Activated naive CD4-positive, alpha-beta T cell (primary cell): ENCODE measurements at places on chromosomes 11 and 22.

DNA sequence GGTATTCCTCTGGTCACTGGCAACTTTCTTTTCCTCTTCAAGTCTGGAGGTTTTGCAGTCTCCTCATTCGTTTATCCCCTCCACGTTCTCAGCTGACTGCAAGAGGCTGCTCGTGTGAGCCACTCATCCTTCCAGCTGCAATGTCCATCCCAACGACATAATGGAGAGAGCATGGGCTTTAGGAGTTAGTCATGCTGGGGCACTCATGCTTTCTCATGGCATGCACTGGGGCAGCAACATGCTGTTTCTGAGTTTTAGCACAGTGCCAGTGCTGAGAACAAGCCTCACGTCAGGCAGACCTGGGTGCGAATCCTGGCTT, 7.1 kb downstream of the DCPS start:
- no peak for DNase-seq

DNA sequence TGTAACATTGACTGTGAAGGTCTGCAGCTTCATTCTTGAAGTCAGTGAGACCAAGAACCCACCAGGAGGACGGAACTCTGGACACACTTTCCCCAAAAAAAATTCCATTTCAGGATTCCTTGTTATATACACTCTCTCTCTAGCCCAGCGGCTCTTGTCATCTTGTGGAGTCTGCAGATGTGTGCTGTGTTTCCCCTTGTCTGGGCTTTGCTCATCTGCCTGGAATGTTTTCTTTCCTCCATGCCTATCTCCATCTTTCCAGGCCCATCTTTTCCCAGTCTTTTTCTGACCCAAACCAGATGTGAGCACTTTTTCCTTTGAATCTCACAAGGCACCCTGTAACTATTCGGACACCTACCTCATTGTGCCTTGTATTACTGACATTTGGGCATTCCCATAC, 5.1 kb upstream of the DRG1 start:
- no peak for DNase-seq

GRCh38 chr11:44539971-44540370, 25.5 kb upstream of the CD82 start:
- no peak for DNase-seq

GRCh38 chr11:117090111-117090706, 8.0 kb downstream of the SIK3 start:
- no peak for DNase-seq

DNA sequence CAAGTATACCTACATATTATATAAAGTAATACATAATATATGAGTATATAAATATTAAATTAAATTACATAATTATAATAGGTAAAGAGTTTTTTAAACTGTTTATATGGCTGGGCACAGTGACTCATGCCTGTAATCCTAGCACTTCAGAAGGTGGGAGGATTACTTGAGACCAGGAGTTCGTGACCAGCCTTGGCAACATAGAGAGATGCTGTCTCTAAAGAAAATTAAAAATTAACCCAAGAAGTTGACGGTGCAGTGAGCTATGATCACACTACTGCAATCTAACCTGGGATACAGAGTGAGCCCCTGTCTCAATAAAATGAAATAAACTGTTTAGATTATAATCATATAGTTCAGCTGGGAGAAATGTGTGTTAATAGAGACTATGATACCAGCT, 363.0 kb downstream of the DDX10 start:
- DNase-seq = no peak

- DNase-seq = no peak
These were observed 345.8 kb downstream of the CNTN5 start for GRCh38 chr11:99366546-99366945.

- DNase-seq = no peak
These were observed 9.4 kb downstream of the PIK3IP1 start for GRCh38 chr22:31282748-31283468.

- no peak for DNase-seq
These were observed 22.9 kb downstream of the MMP13 start for GRCh38 chr11:102932678-102933077.

DNA sequence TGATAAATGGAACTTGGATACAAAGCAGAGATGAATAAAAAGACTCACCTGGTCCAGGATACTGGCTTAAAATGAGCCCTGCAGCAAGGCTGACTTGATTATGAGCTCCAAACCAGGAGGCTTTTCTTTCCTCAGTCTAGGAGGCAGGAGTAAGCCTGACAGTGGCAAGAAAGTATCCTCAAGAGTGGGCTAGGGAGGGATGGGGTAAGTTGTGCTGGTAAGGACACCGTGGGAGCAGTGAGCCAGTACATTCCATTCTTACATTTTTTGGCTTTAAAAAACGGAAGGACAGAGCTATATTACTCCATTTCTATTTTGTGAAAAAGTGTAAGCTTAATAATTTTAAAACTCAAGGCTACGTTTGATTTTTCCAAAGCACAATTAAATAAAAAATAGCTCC, 187.1 kb upstream of the DDI1 start:
- DNase-seq = no peak

DNA sequence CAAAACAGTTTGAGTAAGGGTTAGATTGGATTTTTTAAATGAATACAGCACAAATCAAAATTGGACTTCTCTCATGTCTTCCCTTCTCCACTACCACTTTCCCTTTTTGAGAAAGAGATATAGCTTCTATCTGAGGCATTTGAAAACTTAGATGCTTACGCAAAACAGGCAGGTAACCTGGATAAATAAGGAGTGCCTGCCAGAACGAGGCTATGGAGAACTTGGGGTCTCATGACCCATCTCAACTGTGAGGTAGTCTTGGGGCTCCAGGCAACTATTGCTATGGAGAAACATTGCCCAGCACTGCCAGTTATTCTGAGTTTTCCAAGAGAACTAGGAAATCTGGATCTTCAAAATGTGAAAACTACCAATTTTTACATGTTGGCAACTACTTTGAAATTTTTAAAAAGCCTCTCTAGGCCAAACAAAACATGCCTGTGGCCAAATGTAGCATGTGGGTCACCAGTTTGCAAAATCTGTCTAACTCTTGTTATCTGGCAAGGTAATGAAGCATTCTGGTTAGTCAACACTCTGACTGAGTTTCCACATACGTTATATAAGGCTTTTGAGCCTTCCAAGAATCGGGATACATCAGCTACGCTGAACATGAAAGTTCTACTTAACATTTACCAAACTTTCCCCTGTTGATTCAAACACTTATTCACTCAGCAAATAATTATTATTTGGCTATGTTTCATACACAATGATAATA, 752.7 kb downstream of the KCNA4 start:
- DNase-seq = no peak

- DNase-seq = no peak
These were observed 63.0 kb downstream of the C11orf58 start for GRCh38 chr11:16801288-16801980.

DNA sequence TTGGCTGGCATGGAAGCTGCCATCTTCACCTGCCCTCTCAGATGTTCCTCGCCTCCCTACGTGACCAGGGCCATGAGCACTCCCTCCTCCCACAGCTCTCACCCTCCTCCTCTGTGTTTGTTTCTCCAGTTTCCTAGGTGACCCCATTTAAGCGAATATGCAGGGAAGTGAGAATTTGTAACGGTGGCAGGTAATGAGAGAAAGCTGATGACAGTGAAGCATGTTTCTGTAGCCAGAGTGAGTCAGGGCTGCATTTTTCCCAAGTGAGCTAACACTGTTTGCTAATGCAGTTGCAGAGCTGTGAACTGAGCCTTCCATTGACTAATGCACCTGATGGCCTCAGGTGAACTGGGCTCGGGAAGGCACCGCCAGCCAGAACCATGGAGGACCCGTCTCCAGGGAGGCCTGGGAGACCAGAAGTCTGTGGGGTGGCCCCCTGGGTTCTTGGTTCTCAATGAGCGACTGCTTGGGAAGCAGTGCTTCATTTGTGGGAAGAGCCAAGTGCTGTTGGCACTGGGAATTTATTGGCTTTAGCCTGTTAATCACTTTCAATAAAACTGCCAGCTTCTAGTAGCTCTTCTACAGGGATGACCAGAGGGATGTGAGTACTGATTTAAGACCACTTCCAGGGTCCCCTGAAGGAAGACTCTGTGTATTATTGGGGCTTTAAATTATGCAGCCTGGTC, 64.5 kb downstream of the BARX2 start:
- DNase-seq = no peak

GRCh38 chr11:110828086-110828485, 115.8 kb upstream of the ARHGAP20 start:
- no peak for DNase-seq

GRCh38 chr11:63838150-63838677, 696 bp upstream of the MARK2 start:
- DNase-seq = no peak

- DNase-seq = no peak
These were observed 194.2 kb upstream of the DDI1 start for GRCh38 chr11:103842191-103842590.

DNA sequence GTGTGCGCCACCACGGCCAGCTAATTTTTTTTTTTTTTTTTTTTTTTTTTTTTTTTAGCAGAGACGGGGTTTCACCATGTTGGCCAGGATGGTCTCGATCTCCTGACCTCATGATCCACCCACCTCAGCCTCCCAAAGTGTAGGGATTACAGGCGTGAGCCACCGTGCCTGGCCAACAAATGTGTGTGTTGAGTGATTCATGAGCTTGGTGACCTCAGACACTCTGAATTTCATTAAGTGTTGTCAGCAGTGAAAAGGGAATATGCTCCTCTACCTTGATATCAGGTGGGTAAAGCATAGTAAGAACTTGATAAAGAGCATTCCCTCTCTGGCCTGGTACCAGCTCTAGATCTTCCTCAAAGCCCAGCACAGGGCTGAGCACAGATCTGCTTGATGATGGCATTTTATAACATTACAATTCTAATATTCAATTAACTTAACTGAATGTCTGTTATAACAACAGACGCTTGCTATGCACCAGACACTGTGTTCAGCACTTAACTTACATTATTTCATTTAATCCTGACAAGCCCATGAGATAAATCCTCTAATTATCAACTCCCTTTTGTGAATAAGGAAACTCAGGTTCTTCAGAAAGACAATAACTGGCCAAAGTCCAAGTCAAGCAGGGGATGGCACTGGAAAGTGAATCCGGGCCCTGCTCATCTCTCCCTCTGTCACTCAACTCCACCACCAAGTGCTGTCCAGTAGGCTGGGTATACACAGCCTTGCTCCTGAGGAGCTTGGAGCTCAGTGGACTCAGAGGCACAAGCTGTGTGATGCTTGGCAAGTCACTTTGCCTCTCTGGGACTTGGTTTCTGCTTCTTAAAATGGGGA, 13.0 kb downstream of the TBC1D10A start:
- no peak for DNase-seq

DNA sequence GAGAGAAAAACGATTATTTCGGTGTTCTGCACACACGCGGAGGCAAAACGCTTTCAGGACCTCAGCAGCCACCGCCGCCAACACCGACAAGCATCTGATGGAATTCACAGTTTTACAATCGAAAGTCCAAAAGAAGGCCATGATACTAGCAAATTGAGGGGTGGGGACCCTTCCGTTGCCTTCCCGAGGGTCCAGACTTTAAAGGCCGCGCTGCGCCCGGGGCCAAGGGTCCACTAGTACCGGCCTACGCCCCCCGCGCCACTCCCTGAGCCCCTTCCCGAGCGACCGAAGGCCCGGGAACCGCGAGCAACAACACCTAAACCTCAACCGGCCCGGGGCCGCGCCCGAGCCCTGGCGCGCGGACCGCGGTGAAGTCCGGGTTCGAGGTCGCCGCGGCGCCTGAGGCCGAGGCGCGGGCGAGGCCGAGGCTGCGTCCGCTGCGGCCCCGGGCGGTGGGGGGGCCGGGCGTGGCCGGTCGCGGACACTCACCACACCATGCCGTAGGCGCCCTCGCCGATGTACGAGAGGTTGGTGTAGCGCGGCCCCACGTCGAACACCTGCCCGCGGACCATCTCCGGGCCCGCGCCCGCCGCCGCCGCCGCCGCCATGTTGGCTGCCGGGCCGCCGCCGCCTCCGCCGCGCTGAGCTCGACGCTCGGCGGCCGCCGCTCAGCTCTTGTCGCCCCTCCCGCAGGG, 465 bp downstream of the MAPK1 start:
- peak; percentile 7 for DNase-seq

- no peak for DNase-seq
These were observed 9.0 kb upstream of the NUCB2 start for GRCh38 chr11:17267576-17267975.

GRCh38 chr22:20014526-20015186, 2.0 kb downstream of the ARVCF start:
- no peak for DNase-seq

DNA sequence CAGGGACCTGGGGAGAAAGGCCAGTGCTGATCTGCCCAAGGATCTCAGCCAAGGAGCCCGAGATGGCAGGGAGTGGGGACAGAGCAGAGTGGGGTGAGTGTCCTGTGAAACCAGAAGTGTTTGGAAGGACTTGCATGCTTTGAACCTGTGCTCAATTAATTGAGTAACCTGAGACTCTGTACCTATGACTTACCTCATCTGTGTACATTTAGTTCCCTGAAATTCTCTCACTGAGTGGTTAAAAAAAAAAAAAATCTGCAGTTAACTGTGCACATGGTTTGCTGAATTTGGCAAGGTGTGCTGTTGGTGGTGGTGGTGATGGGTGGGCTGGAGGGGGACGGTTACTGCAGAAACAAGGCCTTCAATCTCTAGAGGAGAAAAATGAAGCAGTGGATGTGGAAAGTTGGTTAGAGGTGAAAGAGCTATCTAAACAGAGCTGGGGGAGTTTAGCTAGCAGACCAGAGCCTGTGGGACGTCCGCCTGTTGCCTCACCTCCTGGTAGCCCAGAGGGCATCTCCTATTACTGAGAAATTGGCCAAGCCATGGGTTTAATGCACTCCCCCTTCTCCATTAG, 8.3 kb upstream of the SORL1-AS1 start:
- DNase-seq = no peak

DNA sequence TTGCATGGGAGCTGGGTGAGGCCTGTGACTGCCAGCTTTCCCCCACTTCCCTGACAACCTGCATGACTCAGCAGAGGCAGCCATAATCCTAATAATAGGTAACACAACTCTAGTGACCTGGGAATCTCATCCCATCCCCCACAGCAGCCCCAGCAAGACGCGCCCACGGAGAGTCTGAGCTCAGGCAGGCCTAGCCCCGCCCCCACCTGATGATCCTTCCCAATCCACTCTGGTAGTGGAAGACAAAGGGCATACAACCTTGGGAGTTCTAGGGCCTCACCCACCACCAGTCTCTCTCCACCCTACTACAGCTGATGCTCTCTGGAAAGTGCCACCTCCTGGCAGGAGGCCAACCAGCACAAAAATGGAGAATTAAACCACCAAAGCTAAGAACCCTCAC, 60.3 kb downstream of the CWF19L2 start:
- DNase-seq = no peak

DNA sequence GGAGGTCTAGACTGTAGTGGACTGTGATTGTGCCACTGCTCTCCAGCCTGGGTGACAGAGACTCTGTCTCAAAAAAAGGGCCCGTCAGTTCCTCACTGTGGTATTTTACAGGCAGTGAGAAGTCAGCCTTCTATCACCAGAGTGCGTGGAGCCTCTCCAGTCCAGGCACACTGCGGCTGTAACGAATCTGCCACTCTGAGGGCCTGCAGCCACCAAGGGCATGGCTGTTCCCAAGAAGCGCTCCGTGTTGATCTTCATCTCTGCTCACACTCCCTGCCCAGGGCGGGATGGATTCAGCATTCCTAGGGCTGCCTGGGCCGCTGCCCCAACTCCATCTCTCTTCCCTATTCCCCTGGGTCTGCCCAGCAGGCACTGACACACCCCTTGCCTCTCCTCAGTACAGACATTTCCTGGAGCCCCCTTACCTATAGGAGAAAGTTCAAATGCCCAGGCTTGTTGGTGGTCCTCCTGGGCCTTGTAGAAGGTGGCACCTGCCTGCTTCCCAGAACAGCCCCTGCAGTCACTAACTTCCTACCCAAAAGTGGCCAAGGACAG, 148.4 kb downstream of the CACNA1I start:
- no peak for DNase-seq
